ENCODE measurements at places on chromosomes 2 and 18. TPM values are rescaled to one million over a fixed set of nuclear protein-coding genes. Genes with fewer than 3 reads are reported as not detected.

Gene BCL2
- total RNA-seq: 8.9 TPM

Gene MYCN
- 1.2 TPM for total RNA-seq

Gene IL1R1
- total RNA-seq: 17.3 TPM

Gene PPP1R1C
- 23.4 TPM for total RNA-seq

Gene EFR3B
- 7.2 TPM for total RNA-seq
